Brain pericyte (primary cell): ENCODE measurements at places on chromosomes 7 and 10.
A peak's percentile ranks its signal among the peaks of the same experiment; 100 is the strongest.

DNA sequence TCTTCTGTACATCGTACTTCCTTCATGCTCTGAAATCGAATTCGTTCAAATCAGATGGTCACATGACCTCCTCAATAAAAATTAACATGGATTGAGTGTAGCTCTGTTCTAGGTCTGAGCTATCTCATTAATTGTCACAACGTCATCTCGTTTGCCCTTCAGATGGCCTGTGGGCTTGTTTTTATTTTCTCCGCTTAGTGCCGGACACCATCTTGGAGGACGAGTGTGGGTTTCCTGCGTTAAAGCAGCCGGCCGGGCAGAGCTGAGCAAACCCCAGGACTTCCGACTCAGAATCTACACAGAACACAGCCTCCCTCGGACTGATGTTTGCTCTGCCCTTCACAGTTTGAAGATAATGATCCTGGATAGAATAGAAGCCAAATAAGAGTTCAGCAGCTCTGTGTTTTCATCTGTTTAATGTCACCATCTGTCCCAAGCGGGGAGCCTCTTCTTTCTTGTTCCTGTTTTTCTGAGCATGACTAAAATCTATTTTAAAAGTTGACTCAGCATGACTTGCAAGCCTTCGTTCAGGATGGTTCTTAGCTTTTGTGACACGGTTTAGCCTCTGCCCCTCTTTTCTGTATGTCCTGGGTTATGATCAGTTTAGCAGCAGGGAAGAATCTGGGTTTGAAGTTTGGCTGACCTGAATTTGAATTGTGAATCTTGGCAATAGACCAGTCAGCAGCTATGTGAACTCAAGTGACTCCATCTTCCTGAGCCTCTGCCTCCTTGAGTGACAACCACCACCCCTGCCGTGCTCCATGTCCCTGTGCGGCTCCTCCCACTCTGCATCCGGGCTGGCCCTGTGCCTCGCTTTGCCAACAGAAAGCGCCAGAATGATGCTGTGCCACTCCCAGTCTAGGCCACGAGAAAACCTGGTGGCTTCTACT is 30.6 kb upstream of the GALNTL5 start:
- DNase-seq: peak; percentile 38

DNA sequence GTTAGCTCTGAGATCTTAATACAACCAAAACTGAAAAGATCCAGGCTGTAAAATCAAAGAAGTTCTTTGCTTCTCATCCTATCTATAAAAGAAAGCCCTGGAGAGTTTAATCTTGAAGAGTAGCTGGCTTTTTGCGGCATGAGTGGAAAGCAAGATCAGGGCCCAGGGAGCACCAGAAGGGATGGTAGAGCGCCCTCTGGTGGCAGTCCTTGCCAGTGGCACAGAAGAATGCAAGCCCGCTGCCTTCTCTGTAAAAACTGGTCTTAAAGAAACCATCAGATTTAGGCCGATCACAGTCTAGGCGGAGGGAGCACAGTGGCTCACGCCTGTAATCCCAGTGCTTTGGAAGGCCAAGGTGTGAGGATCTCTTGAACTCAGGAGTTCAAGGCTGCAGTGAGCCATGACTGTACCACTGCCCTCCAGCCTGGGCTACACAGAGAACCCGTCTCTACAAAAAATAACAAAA is 35.6 kb downstream of the CPN1 start:
- peak; percentile 63 for DNase-seq

GRCh38 chr7:127245607-127246006 is 7.1 kb downstream of the GRM8 start:
- DNase-seq: no peak

DNA sequence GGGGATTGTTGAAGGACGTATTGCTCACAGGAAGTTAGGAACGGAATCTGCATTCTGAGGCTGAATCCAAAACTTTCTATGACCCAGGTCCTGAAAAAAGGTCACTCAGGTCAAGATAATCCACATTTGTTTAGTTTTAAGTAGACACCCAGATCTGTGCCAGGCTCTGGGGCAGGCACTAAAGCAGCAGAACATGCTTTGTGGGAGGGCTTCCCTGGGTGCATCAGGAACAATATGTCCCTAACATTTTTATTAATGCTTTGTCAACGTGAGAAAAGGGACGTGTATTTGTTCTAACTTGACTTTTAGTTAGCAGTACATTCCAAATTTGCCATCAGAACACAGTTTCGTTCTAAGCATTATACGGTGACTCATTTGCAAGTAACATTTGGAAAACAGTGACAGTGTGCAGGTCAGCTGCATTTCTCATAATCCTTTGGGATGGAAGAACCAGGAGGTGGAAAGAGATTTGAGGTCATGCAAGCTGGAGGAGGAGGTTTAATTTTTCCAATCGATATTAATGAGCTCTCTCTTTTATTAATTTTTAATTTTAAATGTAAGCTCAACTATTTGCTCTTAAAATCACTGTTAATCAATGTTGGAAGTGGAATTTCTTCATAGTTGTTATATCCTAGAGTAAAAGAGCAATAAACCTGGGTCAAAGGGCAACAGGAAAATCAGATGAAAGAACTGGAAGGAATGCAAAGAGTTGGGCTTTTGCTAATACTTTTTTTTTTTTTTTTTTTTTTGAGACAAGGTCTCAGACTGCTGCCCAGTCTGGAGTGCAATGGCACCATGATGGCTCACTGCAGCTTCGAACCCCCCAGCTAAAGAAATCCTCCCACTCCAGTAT is 35.0 kb downstream of the TAS2R41 start:
- DNase-seq: no peak

DNA sequence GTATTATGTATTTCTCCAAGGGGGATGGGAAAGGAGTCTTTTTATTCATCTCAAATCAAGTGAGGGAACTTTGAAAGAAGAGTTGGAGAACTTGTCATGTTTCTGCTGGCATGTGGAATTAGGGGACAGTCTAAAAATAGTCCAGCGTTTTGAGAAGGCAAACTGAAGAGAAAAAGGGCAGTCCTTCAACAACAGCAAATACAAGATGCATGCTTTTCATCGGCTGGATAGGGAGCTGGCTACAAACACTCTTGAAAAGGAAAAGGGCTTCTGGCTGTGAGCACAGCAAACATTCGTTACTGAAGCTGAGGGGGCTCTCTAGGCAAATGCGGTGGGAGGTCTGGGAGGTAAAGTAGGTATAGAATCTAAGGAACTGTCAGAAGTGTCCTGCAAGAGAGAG is 91.9 kb downstream of the AHR start:
- DNase-seq: no peak

DNA sequence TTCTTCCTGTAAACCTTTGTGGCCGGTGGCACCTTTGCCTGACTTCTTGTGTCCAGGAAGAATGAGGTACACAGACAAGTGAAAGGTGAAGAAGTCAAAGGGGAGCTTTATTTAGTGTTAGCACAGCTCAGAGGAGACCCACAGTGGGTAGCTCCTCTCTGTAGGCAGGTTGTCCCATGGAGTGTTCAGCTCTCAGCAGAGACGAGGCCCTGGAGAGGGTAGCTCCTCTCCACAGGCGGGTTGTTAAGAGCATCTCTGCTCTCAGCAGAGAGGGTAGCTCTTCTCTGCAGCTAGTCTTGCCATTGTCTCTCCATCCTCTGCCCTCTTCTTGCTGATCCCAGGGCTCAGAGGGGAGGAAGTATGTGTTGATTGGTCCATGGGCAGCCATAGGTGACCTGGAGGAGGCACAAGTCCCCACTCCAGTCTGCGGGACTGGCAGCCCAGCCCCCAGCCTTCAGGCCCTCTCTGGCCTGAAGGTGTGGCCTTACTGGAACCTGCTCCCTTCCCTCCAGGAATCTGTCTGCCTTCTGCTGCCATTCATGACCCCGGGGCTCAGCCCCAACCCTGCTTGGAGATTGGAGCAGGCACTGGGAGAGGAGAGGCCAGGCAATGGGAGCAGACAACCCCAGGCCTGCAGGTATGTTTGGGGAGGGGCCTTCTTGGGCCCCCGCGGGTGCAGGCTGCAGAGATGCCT is 24.5 kb downstream of the HHEX start:
- DNase-seq: no peak

GRCh38 chr7:30082686-30083085 is 52.1 kb upstream of the MTURN start:
- no peak for DNase-seq
